Stromal cell of bone marrow (primary cell): ENCODE measurements at places on chromosomes 7 and 10.

GRCh38 chr10:17415046-17415658 is 39.2 kb downstream of the ST8SIA6 start:
- DNase-seq: no peak

- DNase-seq: no peak
Observed at GRCh38 chr10:97426776-97427570, 982 bp downstream of the PGAM1 start.

GRCh38 chr10:504121-504611 is 185.3 kb downstream of the DIP2C start:
- DNase-seq: no peak

DNA sequence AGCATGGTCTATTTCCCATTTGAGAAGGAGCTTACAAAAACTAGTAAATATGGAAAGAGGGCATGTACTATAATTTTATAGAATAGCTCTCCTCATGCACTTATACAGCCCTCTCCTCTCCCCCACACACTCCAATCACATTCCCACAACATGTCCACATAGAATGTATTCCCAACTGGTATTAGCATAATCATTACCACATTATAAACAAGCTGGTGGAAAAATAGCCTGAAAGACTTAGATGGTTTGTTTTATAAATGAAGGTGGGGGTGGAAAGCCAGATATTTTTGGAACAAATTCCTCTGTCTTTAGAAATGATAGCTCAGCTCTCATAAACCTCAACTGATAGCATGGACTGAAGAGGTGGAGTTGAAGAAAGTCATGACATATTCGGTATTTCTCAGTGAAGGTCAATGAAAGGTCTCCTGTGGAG is 410.1 kb downstream of the SUGCT start:
- DNase-seq: no peak

GRCh38 chr7:35379481-35379880 is 125.6 kb upstream of the TBX20 start:
- no peak for DNase-seq

- no peak for DNase-seq
Observed at GRCh38 chr7:75817116-75817515, 3.5 kb upstream of the CCL24 start.

DNA sequence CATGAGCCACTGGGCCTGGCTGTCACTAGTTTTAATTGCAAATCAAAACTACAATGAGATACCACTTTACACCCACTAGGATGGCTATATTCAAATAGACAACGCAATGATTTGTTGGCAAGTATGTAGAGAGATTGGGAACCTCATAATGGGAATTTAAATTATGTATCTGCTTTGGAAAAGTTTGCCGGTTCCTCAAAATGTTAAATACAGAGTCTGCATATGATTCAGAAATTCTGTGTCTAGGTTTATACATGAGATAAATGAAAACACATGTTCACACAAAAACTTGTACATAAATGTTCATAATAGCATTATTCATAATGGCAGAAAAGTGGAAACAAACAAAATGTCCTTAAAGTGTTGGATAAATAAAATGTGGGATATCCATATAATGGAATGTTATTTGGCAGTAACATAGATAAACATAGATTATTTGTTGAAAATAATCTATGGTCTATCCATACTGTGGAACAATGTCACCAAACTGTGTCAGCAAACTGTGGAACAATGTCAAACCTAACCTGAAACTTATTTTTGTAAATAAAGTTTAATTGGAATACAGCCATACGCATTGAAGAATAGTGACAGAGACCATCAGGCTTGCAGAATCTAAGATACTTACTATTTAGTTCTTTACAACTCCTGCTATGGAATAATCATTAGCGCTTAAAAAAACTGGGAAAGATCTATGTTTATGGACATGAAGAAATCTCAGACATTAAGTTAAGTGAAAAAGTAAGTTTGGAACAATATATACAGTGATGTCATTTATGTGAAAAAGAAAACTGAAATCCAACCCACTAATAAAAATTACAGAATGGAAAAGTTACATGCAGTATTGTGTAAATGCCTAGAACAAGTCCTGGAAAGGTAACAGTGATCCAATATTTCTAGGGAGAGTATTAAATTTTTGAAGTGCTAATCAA is 70.9 kb downstream of the CCDC7 start:
- DNase-seq: no peak

- no peak for DNase-seq
Observed at GRCh38 chr7:100154651-100155491, 3.7 kb downstream of the TRAPPC14 start.

DNA sequence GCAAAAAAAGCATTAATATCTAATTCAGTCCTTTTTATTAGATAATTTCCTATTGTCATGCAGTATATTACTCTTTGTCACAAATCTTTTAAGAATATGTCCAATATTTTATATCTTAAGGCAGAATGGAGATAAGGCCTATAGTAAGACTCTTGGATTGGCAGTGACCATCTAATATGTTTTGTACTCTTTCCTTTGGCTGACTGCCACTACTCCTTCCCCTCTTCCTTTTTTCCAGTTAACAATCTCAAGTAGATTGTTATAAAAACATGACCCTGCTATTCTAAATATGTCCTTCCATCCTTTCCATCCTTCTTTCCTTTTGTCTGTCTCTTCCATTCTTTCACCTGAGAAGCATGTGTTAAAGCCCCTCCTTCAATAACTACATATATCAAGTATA is 92.8 kb upstream of the TMEM168 start:
- DNase-seq: no peak

DNA sequence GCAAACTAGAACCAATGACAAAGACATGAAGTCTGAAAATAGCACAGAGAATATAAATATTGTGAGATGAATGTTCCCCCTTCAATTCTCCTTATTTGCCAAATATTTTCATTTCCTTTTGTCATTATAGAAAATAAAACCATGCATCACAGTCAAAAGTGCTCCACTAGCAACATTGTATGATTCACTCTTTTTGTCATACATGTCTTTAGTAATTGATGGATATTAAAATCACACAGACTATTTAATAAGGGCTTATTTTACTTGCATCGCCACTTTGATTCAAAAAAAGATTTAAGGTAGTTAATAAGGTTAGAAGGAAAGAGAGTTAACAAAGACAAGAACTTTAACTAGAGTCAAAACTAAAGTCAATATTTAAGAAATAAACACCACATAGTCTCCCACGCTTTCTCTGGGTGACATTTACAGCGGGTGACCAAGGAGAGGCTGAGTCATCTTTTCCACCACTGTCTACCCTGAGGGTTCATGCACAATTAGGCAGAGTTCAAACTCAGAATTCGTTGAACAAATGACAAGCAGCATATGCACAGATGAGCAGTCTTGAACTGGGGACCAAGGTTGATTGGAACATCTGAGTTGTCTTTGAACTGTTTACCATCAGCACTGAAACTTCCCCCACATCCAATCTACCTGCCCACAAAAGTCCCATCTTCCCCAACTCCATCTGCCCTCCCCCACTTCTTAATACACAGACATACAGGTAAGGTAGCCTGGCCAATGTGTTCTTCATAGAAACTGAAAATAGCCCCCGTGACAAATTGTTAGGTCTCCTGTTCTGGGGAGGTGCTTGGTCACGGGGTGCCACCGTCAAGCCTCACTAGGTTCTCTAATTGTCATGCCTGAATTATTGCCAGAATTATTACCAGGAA is 42.5 kb downstream of the C7orf25 start:
- DNase-seq: no peak

DNA sequence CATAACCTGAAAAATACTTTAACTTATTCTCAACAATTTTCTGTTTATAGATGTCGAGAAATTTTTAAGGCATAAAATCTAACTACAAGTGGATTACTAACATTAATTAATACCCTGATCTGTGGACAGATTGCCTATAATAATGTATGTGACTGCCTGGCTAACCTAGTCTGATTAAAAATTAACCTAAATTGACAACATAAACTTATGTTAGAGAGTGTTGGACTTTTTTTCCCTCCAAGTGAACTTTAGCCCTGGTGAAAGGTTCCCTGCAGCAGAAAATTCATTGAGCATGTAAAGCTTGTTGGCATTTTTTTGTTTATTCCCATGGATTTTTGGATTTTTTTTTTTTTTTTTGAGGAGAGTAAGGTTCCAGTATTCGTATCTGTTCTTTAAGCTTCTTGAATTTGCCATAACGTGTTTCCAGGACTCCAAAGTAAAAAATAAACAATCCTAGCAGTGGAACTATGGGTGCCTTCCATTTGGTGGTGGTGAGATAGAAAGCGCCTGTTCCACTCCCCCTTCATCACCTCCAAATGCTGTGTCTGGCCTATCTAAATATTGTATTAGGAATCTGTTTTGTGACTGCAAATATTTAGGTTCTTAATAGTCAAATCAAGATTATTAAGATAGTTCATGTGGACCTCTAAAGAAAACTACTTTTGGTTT is 36.1 kb downstream of the NET1 start:
- DNase-seq: no peak

DNA sequence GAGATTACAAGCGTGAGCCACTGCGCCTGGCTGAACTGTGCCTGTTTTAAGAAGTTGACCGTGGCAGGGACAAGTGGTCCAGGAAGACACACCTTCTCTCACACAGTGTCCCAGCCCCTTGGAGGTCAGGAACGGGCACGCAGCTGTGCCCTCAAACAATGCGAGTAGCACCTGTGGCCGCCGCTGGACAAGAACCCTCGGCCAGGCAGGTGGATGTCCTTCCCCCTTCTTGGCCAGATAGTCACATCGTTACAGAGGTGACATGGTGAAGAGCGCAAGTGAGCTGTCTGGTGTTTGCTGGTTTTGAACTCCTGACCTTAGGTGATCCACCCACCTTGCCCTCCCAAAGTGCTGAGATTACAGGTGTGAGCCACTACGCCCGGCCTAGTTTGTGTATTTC is 8.8 kb downstream of the ZFAND2A start:
- DNase-seq: no peak

DNA sequence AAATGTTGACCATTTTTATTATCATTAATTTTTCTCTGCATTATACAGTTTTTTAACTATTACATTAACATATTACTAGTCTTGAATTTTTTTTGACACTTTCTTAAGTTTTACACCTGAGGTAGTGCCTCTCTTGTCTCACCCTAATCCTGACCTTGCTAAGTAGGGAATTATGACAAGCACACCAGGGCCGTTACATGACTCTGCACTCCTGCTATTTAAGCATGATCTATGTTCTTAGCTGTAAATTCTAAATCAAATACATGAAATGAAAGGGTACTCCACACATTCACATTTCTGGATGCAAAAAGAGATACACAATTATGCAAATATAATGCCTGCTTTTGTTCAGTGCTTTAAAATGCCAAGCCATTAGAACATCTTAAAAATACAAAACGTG is 23.6 kb downstream of the CPVL start:
- no peak for DNase-seq

DNA sequence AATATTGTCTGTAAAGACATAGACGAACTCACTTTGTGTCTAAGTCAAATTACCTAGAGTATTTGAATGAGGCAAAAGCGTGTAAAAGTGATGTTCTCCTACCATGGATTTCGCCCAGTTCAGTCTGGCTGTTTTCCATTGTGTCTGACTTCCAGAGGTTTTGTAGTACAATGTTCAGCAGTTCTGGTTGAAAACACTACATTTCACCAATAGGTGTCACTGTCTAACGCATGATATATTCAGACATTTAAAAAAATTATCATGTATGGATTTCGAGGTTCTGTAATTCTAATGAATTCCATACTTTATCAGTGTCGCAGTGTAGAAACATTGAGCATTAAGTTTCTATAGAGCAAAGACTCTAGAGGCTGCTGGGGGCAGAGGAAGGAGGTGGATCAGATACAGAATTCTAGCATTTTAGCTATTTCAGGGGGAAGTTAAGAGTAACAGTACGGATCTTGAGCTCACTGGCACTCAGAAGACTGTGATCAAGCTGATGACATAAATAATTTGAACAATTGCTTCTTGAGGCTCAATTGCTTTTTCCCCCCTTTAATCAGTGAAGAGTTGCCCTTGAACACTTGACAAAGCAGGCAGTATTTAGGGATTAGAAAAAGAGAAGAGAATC is 196.9 kb upstream of the RHOBTB1 start:
- peak; percentile 64 for DNase-seq

- DNase-seq: no peak
Observed at GRCh38 chr7:138962561-138963270, 18.5 kb downstream of the KIAA1549 start.

DNA sequence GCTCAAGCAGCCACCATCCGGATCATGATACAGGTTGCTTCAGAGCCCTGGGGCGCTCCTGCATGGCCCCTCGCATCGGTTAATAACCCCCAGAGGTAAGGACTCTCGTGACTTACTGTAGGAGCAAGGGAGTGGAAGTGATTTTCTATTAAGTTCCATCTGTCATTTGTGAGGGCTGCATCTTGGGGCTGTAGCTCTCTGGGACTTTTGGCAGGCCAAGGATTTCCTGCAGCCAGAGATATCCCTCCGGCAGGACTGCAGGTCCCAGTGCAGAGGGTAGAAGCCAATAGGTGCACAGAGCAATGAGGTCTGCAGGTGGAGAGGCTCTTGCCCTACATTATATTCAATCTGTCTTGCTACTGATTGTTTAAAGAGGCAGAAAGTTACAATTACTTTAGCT is 356.8 kb upstream of the ADARB2 start:
- no peak for DNase-seq

DNA sequence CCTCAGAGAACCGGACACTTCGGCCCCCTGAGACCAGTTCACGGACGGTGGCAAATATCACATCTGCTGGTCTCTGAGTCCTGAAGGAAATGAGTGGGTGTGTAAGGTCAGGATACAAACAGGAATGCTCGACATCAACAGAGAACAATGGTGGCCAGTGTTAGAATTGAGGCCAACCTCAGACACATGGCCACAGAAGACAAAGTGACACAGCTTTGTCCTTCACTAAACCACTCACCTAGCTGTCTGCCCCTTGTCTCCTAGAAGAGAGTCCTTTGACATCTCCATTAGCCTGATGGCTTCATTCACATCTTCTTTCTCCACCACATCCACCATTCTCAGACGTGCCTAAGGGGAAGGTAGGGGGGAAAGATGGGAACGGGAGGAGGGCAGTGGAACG is 4.3 kb downstream of the COPS6 start:
- DNase-seq: no peak

GRCh38 chr7:5670183-5670935 is 111.1 kb downstream of the RNF216 start:
- DNase-seq: no peak

DNA sequence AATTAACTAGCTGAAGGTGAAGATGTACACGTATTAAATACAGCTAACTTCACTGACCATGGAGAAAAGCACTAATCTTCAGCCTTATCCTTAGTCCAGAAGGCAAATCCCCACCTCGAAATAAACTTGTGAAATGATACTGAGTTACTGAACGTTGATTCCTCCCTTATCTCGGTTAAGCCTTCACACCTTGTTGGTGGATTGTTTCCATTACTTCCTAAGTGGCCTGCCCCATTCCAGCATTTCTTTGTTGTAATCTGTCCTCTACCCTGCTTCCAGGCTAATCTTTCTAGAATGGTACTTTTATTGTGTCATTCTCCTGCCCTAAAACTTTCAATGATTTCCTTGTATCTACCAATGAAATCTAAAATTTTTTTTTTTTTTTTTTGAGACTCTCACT is 68.6 kb downstream of the BUB3 start:
- no peak for DNase-seq

DNA sequence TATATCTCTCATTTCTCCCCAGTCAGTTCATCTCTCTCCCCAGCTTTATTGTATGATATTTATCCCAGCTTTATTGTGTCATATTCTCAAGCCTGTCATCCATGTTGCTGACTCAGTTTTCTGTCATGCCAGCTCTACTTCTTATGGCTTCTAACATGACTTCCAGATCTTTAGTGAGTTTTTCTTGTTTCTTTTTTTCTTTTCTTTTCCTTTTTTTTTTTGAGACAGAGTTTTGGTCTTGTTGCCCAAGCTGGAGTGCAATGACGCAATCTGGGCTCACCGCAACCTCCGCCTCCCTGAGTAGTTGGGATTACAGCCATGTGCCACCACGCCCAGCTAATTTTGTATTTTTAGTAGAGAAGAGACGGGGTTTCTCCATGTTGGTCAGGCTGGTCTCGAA is 28.7 kb upstream of the CALU start:
- no peak for DNase-seq
